Activated CD8-positive, alpha-beta T cell treated with anti-CD3 and anti-CD28 coated beads for 36 hours (primary cell): ENCODE measurements at places on chromosomes 5 and 9. TPM values are rescaled to one million over a fixed set of nuclear protein-coding genes. Genes with fewer than 3 reads are reported as not detected.

GRCh38 chr5:145967296-145967695 lies 30.9 kb downstream of the SH3RF2 start:
- DNase-seq, result no peak
- no peak overlapping the region for H3K27ac ChIP-seq
- peaks cover 4% of the 10 kb centered on the region for H3K27me3 ChIP-seq
- no peak overlapping the region for H3K4me3 ChIP-seq
- no peaks in the 10 kb centered on the region for H3K36me3 ChIP-seq

Gene GNA14
- total RNA-seq, result not detected

- DNase-seq, result no peak
- no peak overlapping the region for H3K4me3 ChIP-seq
- H3K36me3 ChIP-seq, result no peaks in the 10 kb centered on the region
- H3K4me1 ChIP-seq, result no peaks in the 10 kb centered on the region
Measured at GRCh38 chr9:16693616-16694015, 176.9 kb downstream of the BNC2 start.

GRCh38 chr5:156694598-156694997 lies 155.5 kb upstream of the PPP1R2B start:
- no peak overlapping the region for H3K27ac ChIP-seq
- no peak for DNase-seq
- no peaks in the 10 kb centered on the region for H3K36me3 ChIP-seq

Gene ANKRD34B
- not detected for total RNA-seq
